Activated CD8-positive, alpha-beta T cell treated with anti-CD3 and anti-CD28 coated beads for 36 hours (primary cell): ENCODE measurements at places on chromosomes 6 and 20.

GRCh38 chr20:21241406-21241805 lies 61.7 kb upstream of the XRN2 start:
- DNase-seq = no peak

GRCh38 chr6:15874821-15875220 lies 212.0 kb upstream of the DTNBP1 start:
- DNase-seq = no peak

DNA sequence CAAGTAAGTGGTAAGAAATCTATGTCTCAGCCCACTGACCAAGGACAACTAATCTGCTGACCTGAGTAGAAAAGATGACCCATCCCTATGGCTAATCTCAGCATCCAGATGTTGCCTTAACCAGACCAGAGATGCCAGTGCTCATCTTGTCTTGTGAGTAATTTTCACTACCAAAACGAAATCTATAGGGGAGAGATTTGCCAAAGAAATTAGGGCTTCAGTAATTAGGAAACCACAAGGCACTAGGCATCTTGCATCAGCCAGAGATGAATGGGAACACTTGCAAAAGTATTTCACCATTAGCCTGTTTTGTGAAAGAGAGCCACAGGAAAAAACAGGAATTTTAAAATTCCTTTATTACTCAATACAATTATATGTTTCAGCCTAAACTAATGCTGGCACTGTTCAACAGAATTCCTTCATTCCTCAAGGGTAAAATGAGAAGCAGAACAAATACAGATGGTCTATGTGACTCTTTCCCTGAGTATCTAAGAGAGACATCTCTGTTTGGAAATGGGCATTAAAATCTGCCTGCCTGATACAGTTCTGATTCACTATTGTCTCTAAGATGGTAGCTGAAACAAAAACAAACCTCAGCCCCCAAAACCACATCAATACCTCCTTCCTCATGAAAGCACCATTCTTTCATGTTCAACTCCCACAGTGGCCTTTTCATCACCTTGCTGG lies 87.8 kb downstream of the GMDS start:
- peak; percentile 76 for DNase-seq

- DNase-seq = no peak
Measured at GRCh38 chr20:43766385-43766784, 39.6 kb upstream of the GTSF1L start.

GRCh38 chr6:150667359-150667758 lies 67.7 kb downstream of the PLEKHG1 start:
- DNase-seq = no peak

DNA sequence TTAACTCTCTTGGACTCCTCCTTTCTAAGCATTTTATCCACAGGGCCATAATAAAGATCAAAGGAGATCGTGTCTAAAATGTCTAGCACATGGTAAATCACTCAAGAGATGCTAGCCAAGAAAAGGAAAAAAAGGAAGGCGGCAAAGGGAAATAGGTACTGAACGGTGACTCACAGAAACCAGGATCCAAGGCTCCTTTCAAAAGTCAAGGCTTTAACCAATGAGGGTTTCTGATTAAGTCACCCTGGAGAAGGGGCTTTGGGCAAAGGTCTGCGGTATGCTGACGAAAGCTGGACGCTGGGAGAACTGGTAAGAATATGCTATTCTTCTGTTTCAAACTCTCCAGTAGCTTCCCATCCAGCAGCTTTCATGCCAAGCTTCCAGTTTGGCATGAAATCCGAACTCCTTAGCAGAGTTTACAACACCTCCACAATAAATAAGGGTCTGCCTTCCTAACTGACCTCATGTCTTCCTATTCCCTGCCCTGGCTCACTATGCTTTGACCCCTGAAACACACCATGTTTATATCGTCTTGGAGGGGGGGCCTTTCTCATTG lies 1.0 kb downstream of the TOMM34 start:
- no peak for DNase-seq

DNA sequence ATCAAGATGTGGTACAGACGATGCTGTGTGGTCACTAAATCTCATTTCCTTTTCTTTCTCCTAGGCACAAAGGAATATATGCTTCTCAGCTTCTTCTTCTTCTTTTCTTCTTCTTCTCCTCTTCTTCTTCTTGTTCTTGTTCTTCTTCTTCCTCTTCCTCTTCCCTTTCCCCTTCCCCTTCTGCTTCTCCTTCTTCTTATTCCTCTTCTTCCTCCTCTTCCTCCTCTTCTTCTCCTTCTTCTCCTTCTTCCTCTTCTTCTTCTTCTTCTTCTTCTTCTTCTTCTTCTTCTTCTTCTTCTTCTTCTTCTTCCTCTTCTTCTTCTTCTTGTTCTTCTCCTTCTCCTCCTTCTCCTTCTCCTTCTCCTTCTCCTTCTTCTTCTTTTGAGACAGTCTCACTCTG lies 190.4 kb upstream of the DTNBP1 start:
- no peak for DNase-seq

- peak; percentile 40 for DNase-seq
Measured at GRCh38 chr20:38152621-38153221, 12.3 kb downstream of the TGM2 start.

GRCh38 chr6:53119772-53120409 lies 28.8 kb downstream of the GCM1 start:
- no peak for DNase-seq
